ENCODE measurements at places on chromosomes 3 and 15. TPM values are rescaled to one million over a fixed set of nuclear protein-coding genes. Genes with fewer than 3 reads are reported as not detected.

GRCh38 chr3:190266913-190267290 is 55.3 kb downstream of the CLDN1 start:
- no peak for DNase-seq

- DNase-seq = no peak
Measured at GRCh38 chr3:86942206-86942605, 48.7 kb downstream of the VGLL3 start.

The DPPA4 gene
- 878 TPM for total RNA-seq

The TICRR gene
- total RNA-seq = 37.1 TPM

The ST8SIA2 gene
- 2.0 TPM for total RNA-seq

GRCh38 chr15:41806291-41807181 is 21.4 kb upstream of the JMJD7 start:
- peak; percentile 54 for DNase-seq

Data from GM23338 (cell line).